ENCODE measurements at places on chromosomes 16 and 17. TPM values are rescaled to one million over a fixed set of nuclear protein-coding genes. Genes with fewer than 3 reads are reported as not detected.

The MYH2 gene
- not detected for total RNA-seq

GRCh38 chr17:40553694-40554534 is 11.4 kb downstream of the CCR7 start:
- no peak overlapping the region for H3K4me3 ChIP-seq
- no peak overlapping the region for H3K27ac ChIP-seq
- H3K36me3 ChIP-seq: no peaks in the 10 kb centered on the region
- H3K4me1 ChIP-seq: peaks cover 50% of the 10 kb centered on the region
- peak; percentile 29 for DNase-seq

DNA sequence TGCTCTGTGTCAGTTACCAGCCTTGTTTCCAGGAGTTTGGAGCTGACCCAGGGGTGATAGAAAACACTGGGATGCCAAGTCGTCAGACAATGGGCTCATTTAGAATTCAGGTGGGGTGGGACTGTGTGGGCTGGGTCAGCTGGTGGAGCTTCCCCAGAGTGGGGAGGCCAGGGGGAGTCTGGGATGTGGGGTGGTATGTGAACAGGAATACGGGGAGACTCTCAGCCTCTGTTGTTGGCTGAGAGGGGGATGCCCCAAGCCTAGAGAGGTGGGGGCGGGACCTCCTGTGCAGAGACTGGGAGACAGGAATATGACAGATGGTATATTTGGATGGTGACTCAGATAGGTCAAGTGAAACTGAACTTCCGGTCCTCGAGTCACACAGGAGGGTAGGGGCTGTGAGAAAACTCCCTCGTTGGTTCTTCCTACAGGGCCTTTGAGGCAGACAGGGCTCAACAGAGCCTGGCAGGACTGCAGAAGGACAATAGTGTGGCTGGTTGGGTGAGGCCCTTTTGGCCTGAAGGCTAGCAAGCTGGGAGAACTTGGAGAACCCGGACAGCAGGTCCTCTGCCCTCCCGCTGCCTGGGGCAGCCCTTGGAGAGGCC is 23.7 kb downstream of the CDH1 start:
- peak overlapping the region; percentile 20 for H3K4me3 ChIP-seq
- H3K4me1 ChIP-seq: peaks cover 29% of the 10 kb centered on the region
- H3K27me3 ChIP-seq: no peaks in the 10 kb centered on the region
- no peak for DNase-seq

- peaks cover 9% of the 10 kb centered on the region for H3K4me1 ChIP-seq
- no peaks in the 10 kb centered on the region for H3K27me3 ChIP-seq
Observed at GRCh38 chr17:45096926-45097325, 35.4 kb downstream of the PLCD3 start.

All from type B pancreatic cell (in vitro differentiated cells).